ENCODE measurements at places on chromosomes 3 and 15. TPM values are rescaled to one million over a fixed set of nuclear protein-coding genes. Genes with fewer than 3 reads are reported as not detected.

LXN gene
- total RNA-seq, result 14.2 TPM

TPRA1 gene
- total RNA-seq, result 84.4 TPM

DNA sequence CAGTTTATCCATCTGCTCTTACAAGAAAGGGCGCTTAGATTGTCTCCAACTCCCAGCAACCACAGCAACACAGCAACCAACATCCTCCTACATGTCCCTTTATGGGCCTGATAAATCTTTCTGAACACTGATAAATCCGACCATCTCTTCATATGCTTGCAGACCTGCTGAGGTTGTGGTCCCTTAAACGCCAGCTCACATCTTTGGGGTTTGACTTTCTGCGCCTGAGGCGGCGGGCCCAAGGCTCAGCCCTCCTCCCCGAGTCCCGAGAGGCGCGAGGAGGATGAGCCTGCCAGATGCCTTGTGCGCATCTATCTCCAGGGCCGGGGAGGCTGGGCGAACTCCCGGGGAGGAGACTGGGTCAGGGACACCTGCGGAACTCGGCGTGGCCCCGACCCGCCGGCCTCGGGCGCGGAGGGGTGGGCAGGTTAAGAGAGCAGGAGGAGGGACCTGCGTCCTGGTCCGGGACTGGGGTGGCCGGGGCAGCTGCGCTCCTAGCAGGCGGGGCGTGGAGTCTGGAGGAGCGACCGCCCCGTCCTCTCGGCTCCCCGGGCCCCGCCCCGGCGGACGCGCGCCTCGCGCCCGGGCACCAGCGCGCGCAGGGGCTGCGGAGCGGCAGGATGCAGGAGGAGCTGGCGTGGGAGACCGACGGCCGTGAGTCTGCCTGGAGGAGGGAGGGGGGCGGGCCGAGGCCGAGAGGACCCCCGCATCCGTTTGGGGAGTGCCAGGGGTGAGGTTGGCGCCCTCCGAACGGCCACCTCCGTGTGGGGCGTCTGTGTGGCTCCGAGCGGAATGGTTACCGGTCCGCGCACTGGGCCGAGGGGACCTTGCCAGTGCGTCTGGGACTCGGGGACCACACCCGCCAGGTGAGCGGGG is at the start of gene ANKDD1A:
TSS of gene ANKDD1A (plus strand) at position 592 of the 876 bp plus-strand sequence. CDS start at position 621, 29 bp downstream.
- no peak for DNase-seq

GRCh38 chr3:187516446-187517185 is 148.4 kb downstream of the RTP4 start:
- DNase-seq, result no peak

SKOR1 gene
- total RNA-seq, result 0.18 TPM

- DNase-seq, result no peak
Measured at GRCh38 chr3:181461381-181461780, 250.3 kb upstream of the SOX2 start.

GRCh38 chr3:42377681-42378080 is 32.7 kb downstream of the LYZL4 start:
- DNase-seq, result no peak

CNTN3 gene
- total RNA-seq, result not detected

DNA sequence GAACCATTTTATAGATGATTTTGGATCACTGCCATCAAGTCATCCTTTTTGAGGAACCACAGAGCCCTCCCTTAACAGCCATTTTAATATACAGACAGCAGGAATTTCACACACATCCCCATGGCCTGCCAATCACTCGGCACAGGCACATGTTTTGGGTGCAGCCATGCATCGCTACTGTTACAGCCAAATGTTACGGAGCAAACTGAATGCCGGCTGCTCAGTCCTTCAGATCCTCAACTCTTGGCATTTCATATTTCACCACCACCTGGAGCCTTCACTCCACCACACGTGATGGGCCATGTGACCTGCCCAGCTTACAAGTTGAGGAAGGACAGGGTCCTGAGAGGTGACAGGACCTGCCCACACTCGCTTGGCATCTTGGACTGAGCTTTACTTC is 90.8 kb downstream of the OXNAD1 start:
- no peak for DNase-seq
